ACHN (cell line): ENCODE measurements at places on chromosomes 7 and 10.

DNA sequence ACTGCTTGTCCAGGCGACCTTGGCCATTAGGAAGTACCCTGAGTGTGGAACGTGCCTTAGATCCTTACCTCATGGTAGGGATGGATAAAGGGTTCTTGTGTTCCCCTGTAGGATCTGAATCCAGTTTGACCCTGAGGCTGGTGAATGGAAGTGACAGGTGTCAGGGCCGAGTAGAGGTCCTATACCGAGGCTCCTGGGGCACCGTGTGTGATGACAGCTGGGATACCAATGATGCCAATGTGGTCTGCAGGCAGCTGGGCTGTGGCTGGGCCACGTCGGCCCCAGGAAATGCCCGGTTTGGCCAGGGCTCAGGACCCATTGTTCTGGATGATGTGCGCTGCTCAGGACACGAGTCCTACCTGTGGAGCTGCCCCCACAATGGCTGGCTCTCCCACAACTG lies 31.6 kb downstream of the DMBT1 start:
- DNase-seq = no peak

- DNase-seq = peak; percentile 98
These were observed at the start of gene AHR for GRCh38 chr7:17298102-17298839. AHR (plus strand) TSS chr7:17298652; CDS start chr7:17299265, 613 bp downstream.

DNA sequence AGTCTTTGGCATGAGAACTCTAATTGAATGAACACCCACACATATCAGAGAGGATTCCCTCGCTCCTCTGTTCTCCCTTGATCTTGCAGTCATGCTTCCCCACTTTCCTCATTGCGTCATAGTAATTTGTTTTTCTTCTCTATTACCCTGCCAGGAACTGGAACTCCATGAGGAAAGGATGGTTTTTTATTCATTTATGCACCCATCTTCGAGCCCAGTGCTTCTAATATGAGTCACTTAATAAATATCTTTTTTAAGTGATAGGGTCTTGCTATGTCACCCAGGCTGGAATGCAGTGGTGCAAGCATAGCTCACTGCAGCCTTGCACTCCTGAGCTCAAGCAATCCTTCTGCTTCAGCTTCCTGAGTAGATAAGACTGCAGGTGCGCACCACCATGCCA lies 83.5 kb downstream of the OTUD1 start:
- no peak for DNase-seq

DNA sequence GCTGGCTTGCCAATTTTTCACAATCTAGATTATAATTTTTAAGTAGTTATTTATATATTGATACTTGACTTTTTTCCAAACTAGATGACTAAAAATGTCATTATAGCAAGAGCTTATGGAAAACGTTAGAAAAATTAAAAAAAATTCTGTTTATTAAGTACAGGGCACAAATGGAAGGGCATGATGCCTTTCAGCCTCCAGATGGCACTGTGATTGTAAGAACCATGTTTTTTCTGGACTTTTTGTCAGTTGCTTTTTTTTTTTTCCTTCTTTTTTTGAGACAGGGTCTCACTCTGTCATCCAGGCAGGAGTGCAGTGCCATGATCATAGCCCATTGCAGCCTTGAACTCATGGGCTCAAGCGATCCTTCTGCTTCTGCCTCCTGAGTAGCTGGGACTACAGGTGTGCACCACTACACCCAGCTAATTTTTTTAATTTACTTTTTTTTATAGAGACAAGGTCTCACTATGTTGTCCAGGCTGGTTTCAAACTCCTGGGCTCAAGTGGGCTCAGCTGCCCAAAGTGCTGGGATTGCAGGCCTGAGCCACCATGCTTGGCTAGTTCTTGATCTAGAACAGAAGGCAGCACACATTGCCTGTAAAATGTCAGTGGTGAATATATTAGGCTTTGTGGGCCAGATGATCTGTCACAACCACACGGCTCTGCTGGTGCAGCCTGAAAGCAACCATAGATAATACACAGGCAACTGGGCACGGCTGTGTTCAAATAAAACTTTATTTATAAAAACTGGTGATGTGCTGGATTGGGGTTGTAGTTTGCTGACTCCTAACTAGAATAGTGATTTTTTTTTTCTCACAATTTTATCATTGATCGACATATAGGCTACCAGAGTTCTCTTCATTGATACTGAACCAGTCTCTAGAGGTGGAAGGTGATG lies 27.4 kb downstream of the UCMA start:
- DNase-seq = peak; percentile 34

DNA sequence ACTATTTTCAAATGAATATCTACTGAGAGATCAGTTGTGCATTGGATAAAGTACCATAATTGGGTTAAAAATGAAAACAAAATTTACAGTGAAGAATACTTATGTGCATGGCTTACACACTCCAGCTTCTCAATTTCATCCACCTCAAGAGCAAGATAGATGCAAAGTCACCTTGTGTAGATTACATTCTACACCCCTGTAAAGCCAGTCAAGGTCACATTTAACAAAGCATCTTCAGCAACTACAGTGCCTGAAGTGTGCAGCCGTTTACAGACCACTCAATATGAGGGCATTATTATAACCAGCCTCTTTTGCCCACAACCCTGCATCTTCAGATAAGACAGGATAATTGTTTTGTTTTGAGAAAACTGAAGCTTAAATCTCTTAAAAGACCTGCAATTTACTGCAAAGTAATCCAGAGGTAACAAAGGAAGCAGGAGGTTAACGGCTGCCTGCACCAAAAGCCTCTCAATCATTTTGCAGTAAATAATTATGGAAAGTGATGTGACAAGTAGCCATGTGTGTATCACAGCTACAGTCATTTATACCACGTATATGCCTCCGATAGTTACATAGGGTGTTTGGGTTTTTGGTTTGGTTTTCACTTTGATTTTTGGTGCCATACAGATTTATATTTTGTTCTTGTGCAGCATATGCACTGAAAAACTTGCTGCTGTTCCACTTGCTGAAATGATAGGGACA lies 4.9 kb downstream of the PURB start:
- DNase-seq = no peak

- no peak for DNase-seq
These were observed 38.5 kb downstream of the AMZ1 start for GRCh38 chr7:2726316-2727018.

DNA sequence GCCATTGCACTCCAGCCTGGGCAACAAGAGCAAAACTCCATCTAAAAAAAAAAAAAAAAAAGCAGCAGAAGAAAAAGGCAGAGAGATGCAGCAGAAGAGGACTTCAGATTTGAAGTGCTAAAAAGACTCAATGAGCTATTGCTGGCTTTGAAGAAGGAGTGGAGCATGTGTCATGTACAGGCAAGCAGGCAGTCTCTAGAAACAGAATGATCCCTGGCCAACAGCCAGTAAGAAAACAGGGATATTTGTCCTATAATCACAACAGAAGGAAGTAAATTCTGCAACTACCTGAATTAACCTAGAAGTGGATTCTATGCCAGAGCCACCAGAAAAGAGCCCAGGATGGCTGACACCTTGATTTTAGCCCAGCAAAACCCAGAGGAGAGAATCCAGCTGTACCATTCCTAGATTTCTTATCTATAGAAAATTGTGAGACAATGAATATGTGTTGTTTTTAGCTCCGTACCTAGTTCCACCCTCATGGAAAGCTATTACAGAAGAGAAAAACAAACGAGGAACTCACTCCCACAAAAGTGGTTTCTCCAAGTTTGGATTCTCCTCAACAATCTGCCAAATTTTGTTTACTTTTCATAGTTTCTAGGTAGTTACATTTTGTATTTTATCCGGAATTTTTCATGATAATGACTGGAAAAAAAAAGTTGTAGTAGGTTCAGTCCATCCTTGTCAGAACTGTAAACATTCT lies 198.2 kb upstream of the GNAI1 start:
- DNase-seq = no peak

GRCh38 chr7:116218051-116218645 lies 7.8 kb downstream of the TES start:
- DNase-seq = peak; percentile 43

DNA sequence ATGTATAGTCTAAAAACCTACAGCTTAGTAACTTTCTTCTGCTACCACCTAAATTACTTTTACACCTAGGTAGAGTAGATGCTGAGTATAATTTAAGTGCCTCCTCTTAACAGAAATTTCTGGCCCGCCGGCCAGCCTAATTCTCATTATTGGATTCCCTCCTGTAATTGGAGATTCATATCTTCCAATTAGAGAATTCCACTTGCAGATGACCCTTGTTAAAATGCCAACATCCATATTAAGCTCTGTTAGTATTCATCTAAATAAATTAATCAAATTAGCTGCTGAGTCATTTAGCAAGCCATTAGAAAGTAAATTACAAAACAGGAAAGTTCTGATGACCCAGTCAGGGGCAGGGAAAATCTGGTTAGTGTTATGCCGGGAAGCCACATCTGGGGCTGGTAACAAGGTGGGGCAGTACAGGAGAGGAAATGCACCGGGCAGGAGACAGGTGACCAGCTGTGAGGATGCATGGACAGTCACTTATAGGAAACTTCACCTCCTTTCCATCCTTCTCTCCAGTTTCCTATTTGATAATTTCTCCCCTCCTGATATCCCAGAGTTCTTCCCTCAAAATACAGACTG lies 82.8 kb downstream of the ORC5 start:
- DNase-seq = no peak

- DNase-seq = no peak
These were observed 137.0 kb downstream of the CD36 start for GRCh38 chr7:80775482-80775881.

DNA sequence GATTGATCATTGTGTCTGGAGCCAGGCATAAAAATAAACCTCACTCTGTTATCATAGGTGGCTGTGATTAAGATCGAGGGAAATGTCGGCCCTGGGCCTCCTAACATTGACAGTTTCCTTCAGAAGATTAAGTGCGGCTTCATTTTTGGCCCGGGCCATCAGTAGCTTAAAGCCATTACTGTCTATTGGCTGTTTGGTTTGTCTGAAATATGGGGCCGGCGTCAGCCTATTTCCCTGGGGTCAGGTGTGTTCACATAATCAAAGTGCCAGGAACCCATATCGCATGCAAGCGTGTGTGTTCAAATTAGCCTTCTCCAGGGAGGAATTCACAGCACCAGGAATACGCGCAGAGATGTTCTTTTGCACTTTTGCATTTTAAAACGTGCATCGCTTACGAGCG lies 114.7 kb downstream of the CUX1 start:
- DNase-seq = no peak

GRCh38 chr10:79242620-79243152 lies 104.6 kb upstream of the PPIF start:
- DNase-seq = no peak

- no peak for DNase-seq
These were observed 29.0 kb downstream of the MRC1 start for GRCh38 chr10:17838080-17838648.

- DNase-seq = no peak
These were observed 24.3 kb downstream of the CALHM2 start for GRCh38 chr10:103427866-103428265.

DNA sequence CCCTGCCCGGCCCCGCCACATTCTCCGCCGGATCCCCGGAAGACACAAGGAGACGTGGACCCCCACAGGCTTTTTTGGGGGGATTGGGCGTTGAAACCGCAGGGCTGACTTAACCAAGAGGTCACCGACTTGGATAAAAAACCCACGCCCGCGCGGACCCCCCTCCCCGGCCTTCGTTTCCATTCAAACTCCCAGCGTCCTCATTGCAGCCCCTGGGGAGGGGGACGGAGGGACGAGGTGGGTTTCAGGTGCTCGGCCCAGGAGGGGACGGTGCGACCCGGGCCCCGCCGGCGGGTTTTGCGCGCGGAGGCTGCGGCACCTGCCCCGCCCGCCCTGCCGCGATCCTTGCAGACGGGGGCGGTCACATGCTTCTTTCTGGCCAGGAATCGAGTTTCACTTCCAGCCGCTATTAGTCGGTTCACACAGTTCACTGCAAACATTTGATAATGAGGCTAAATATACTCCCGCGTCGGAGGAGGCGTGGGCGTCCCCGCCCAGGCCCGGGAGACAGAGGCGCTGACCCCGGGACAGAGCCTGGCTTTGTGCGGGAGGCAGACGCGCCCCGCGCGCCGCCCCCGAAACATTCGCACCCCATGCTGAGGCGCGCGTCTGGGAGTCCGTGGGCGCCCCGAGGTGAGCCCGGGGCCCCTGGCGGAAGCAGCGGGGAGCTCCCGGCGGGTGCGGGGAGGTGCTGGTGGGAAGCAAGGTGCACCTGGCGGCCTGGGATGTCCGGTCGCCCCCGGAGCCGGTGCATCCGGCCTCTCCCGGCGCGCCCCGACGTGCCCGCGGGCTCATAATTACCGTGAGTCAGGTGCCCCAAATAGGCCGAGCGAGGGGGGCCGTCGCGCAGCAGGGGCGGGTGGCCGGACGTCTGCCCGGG lies 2.7 kb upstream of the PDGFA start:
- peak; percentile 53 for DNase-seq

- peak; percentile 31 for DNase-seq
These were observed 227.8 kb upstream of the INHBA start for GRCh38 chr7:41930538-41931262.

DNA sequence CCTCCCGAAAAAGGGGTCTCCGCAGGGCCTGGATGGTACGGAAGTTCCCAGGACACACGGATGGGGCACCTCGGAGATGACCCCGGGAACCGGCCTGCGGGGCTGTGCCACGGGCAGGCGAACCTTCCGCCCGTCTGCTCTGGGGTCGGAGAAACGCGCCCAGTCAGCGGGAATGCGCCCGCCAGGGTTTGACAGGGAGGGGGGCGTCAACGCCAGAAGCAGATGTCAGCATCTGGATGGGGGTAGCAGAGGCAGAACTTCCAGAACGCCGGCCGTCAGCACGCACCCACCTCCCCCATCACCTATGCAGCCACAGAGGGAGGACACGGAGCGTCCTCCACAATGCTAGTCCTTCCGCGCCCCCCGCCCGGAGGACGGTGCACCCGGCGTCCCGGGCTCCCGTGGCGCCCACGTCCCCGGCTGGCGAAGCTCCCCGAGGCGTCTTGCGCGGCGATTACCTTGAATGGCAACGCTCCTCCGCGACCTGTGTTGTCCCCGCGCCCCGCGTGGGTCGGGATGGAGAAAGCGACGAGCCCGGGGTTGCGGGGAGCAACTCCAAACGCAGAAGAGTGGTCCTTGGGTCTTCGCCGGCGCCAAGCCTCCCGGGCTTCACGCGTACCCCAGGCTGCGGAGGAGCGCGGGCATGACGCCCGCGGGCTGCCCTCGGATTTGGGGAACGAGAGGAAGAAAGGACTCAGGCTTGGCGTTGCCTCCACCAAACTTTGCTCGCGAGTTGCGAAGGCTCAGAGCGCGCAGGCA lies 561 bp downstream of the FGFR2 start:
- DNase-seq = no peak

GRCh38 chr7:72465521-72465920 lies 53.4 kb upstream of the CALN1 start:
- DNase-seq = no peak

GRCh38 chr10:68402276-68402675 lies 4.8 kb downstream of the RUFY2 start:
- no peak for DNase-seq

- DNase-seq = no peak
These were observed 322.3 kb downstream of the WDR37 start for GRCh38 chr10:1378473-1378872.

- no peak for DNase-seq
These were observed 12.2 kb downstream of the DOCK4 start for GRCh38 chr7:112193915-112194502.

- DNase-seq = no peak
These were observed 63.4 kb downstream of the MYL10 start for GRCh38 chr7:101565601-101566209.
